GM04503 (cell line): ENCODE measurements at places on chromosomes 11 and 22.

- no peak for DNase-seq
Measured at GRCh38 chr11:106475181-106475580, 397.7 kb downstream of the AASDHPPT start.

DNA sequence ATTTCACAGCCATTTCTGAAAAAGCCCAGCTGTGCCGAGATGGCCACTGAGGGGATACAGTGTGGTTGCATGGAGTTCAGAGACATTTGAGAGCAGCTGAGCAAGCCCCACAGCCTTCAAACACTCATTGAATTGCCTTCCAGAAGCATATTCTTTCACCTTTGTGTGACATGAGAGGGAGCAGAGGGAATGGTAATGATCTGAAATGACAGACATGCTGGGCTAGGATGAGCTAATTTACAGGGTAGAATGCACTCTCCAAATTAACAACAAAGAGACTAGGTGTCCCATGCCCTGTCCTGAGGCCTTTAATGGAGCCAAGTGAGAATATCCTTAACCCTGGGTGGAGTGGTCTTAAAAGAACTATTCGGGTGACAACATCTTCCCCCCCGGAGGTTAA, 585.4 kb downstream of the NELL1 start:
- DNase-seq: no peak

DNA sequence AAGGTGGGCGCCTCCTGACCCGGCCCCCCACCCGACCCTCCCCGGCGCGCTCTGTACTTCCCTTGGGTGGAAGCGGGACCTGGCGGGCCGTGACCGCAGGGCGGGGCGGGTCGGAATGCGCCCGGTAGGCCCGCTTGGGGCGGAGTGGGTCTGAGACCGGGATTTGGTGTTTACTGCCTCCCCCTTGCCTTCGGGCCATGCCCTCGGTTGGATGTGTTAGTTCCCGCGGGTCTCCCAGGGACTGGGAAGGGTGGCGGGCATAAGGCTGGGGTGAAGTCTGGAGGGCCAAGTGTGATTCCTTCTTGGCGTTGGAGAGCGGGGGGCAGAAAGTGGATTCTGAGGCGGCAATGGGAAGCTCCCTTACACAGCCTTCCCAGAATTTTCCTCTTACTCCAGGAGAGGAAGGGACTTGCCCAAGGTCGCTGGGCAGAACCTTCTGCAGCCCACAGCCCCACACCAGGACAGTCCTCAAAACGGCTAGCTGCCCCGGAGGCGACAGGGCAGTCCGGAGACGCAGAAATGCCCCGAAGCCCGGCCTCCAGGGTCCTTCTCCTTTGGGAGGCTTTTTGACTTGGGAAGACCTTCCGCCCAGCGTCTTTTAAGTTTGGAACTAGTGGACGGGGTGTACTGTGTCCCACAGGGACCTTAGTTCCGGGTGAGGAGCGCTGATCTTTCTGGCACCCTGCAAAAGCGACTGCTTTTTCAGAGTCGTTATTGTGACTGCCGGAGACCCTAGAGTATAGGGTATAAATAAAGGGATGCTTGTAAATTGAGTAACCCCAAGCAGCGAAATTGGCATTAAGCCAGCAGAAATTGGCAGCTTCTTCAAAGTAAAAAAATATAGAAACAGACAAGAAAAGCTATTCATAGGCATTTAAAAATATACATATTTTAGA, 647 bp downstream of the SWAP70 start:
- DNase-seq: no peak

- DNase-seq: no peak
Measured at GRCh38 chr22:23571486-23571885, 8.6 kb downstream of the IGLL1 start.

DNA sequence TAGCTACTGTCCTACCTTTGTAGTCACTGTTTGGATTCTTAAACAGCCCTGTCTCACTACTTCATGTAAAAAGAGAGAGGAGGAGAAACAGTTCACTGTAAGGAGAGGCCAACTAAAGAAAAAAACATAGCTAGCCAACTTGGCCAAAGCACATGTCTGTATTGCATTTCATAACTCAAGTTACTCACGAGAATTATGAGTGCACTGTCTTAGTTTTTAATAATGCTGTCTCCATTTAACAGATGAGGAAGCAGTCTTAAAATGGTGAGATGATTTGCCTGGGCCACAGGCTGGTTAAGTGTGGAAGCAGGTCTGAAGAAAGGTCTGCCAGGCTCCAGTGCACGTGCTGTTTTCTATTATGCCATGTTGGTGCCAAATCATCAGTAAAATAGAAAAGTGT, 104.5 kb downstream of the UVRAG start:
- no peak for DNase-seq

DNA sequence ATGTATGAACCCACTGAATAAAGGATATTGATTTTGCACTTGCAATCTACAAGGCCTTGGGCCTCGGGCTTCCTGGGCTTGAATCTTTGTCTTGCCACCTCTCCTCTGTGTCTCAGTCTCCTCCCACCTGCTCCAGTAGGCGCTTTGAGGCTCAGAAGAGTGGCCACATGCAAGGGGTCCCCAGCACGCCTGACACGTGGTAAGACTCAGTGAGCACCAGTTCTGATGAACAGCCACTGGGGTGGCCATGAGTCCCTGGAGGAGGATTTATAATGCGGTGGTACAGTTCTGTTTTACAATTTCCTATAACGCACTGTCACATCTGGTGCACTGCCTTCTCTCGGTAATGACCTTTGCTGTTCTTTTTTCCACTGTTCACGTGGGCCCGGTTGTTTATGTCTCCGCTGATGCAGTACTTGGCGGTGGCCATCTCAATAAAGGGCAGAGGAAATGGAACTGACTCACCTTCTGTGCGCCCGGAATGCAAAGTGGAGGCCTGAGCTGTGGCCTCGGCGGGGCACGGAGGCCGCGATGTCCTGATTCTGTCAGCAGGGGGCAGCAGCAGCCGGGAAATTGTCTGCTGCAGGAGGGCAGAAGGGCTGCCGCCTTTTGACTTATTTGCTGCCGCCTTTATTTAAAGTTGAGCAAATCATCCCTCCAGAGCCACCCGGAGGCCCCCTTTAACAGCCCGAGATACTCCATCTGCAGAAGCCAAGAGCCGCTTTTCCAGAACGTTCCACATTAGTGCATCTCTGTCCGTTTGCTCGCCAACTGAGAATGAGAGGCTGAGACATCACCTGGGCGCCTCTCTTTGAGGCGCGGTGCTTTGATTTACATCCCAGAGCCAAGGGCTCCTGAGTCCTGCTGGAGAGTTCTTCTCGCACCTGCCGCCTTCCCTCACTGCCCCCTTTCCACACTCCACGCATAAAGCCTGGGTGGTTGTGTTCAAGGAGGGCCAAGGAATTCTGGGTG, 6.0 kb upstream of the IFT27 start:
- no peak for DNase-seq

DNA sequence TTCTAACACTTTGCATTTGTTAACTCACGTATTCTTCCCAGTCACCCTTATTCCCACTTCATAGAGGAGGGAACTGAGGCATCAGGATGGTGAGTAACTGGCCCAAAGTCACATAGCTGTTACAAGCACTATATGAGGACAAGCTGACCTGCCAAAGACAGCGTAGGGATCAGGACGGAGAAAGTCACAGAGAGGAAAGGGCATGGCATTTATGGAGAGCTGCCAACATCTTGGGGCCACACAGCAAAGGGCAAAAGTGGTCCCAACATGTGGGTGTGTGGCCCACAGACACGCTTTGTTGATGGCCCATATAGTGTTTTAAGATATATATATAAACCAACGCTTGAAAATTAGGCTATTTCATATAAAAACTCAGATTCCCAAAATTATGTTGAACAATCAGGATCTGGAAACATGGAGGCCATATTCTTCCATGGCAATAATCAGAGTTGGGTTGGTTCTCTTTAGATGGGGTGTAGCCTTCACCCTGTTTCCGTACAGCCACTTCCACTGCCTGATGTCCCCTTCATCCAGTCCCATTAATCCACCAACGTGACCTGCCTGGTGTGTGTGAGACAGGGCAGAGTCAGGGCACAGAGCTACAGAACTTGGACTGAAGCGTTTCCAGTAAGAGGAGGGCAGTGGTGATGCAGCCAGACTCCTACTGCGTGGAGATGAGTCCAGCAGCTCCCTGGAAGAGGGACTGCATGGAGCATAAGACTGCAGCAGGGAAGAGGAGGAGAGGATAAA, 39.9 kb upstream of the CD5 start:
- DNase-seq: no peak

DNA sequence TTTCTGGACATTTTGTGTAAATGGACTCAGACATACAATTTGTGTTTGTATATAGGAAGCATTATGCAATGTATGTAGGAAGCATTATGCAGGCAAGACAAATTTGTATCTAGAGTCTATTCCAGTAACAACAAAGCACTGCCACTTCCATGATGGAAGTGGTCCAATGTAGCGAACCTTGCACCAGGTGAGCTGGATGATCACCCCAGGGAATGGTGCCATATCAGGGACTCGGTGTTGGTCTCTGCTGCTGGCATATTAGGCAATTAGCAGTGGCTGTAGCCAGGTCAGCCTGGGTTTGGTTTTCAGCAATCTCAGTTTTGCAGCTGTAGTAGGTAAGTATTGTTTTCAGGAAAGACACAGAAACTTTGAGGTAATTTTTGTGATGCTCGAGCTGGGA, 12.8 kb downstream of the ZFP91 start:
- DNase-seq: no peak

DNA sequence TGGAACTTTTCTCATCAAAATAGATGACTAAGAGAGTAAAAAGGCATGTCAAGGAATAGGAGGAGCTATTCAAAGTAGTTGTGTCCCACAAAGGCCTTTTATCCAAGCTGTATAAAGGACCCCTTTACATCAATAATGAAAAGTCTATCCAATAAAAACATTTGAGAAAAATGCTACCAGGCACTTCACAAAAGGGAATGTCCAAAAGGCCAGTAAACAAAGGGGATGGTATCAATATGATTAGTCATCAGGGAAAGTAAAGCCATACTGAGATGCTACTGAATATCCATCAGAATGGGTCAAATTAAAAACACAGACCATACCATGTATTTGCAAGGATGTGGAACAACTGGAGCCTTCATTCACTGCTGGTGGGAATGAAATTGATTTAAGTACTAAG, 224.9 kb downstream of the NELL1 start:
- DNase-seq: no peak

GRCh38 chr11:1300121-1300520, 9.3 kb downstream of the TOLLIP start:
- DNase-seq: no peak

- DNase-seq: no peak
Measured at GRCh38 chr11:108891909-108892511, 227.1 kb downstream of the DDX10 start.

DNA sequence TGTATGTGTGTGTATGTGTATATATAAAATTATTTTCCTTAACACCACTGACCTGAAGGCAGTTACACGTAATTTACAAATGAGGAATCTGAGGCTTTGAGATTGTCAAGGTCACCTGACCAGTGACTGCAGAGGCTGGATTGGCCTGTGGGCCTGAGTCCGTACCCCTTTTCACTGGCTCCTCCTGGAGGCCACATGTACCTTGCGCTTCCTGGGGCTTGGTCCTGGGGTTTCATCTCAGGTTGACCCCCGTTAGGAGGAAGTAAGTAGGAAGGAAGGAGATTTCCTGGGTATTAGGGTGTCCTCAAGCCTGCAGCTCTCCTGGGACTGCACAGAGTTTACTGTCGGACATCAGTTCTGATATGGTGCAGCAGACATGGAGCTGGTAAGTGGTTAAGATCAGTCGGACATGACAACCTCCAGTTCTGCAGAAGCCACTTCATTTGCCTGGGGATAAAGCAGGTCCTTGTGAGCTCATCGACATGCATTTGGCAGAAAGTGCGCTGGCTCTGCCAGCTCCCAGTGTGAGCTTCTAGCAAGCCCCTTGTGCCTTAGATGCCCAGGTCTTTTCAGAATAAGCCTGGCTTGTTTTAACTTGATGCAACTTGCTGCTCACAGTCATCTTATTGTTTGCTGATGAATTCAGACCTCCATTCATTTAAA, 36.6 kb downstream of the ST3GAL4 start:
- no peak for DNase-seq

- DNase-seq: no peak
Measured at GRCh38 chr11:57418131-57418530, 8.8 kb downstream of the SLC43A3 start.

GRCh38 chr11:23873406-23873805, 623.4 kb upstream of the LUZP2 start:
- DNase-seq: no peak

GRCh38 chr22:29719899-29720645, at the start of gene CABP7:
Gene CABP7 (plus strand): TSS chr22:29720003. CDS start chr22:29720425, 422 bp downstream.
- DNase-seq: no peak

DNA sequence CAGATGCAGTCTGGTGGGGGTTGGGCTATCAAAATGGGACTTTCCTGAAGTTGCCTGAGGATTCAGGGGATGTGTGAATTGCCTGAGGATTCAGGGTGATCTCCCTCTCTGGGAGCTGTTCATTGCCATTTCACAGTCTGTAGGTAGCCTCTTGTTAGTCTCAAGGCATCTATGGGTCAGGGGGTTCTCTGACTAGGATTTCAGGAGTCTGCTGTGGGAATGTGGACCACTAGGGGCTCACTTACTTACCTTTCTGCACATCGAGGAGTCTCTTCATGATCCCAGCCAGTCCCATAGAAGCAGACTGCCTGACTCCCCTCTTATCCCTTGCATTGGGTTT, 54.0 kb downstream of the KCNQ1OT1 start:
- no peak for DNase-seq

- DNase-seq: no peak
Measured at GRCh38 chr11:34151166-34151565, 45.7 kb downstream of the NAT10 start.

- no peak for DNase-seq
Measured at GRCh38 chr22:33652615-33653014, 267.7 kb downstream of the LARGE1 start.

DNA sequence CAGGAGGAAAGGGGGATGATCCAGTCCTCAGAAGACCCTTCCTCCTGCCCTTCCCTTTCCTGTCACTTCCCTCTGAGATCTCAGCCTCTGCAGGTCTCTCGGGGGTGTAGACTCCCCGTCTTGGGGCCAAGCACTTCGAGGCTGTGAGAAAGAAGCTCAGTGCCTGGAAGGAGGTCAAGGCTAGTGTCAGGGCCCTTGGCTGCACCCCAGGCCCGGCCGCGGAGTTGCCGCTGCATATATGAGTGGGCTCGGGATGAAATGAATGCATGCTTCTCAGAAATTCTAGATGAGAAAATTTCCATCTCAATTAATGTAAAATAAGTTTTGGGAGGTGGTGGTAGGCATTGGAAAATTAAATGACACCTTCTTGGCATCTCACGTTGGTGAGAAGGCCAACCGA, 1313.7 kb downstream of the BRD1 start:
- no peak for DNase-seq

GRCh38 chr11:114259551-114259983, 36.6 kb upstream of the NNMT start:
- DNase-seq: no peak

GRCh38 chr11:44016546-44017442, 31.0 kb upstream of the ACCSL start:
- DNase-seq: no peak

- DNase-seq: no peak
Measured at GRCh38 chr11:114163229-114163631, 103.7 kb downstream of the ZBTB16 start.

DNA sequence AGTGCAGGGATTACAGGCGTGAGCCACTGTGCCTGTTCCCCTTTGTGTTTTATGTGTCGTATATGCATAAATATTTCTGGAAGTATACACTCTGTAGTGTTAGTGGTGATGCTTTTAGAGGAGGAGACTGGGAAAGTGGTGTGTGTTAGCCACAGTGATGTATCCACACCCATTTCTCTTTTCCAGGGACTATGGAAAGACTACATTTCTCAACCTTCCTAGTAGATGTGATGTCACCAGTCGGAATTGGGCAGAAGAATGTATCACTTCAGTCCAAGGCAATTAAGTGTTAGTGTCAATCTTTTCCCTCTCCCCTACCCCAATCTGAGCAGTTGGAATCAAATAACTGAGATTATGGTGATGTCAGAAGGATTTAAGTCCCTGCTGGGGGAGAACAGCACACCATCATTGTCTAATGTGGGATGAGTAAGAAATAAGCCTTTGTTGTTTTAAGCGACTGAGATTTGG, 5.8 kb upstream of the ATG16L2 start:
- no peak for DNase-seq
